Neural crest cell (in vitro differentiated cells): ENCODE measurements at places on chromosomes 13 and 19.

GRCh38 chr19:41997121-41997850 is 3.3 kb upstream of the ATP1A3 start:
- H3K27ac ChIP-seq = peak overlapping the region; percentile 60
- peaks cover 85% of the 10 kb centered on the region for H3K27me3 ChIP-seq
- DNase-seq = peak; percentile 61
- H3K36me3 ChIP-seq = no peaks in the 10 kb centered on the region
- peak overlapping the region; percentile 41 for H3K4me3 ChIP-seq
- H3K4me1 ChIP-seq = peaks cover 45% of the 10 kb centered on the region

GRCh38 chr13:98500963-98501421 is 75.9 kb downstream of the STK24 start:
- H3K4me3 ChIP-seq = no peak overlapping the region
- H3K4me1 ChIP-seq = peaks cover 70% of the 10 kb centered on the region
- H3K36me3 ChIP-seq = peaks cover 4% of the 10 kb centered on the region
- peak overlapping the region; percentile 4 for H3K27ac ChIP-seq
- H3K27me3 ChIP-seq = no peaks in the 10 kb centered on the region

DNA sequence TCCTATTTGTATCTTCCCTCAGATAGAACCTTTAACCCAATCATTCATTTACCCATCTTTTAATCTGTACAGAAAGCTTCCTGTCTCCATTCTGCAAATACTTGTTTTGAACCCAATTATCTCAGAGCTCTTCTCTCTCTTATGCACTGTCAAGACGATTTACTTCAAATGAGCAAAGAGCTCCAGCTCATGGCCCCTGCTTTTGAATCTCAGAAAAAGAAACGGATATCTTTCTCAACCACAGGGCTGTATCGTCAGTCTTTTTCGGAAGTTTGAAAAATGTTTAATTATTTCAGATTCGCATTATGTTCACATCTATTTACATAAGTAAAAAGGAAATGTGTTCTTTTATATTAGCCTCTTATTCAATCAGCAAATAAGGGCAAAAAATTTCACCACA is 322.7 kb upstream of the NBEA start:
- no peak for DNase-seq
- H3K4me1 ChIP-seq = peaks cover 6% of the 10 kb centered on the region
- H3K4me3 ChIP-seq = no peak overlapping the region
- no peaks in the 10 kb centered on the region for H3K27me3 ChIP-seq

GRCh38 chr19:29842471-29843179 is 30.8 kb downstream of the CCNE1 start:
- H3K4me1 ChIP-seq = peaks cover 24% of the 10 kb centered on the region
- no peak overlapping the region for H3K27ac ChIP-seq
- peaks cover 53% of the 10 kb centered on the region for H3K27me3 ChIP-seq

DNA sequence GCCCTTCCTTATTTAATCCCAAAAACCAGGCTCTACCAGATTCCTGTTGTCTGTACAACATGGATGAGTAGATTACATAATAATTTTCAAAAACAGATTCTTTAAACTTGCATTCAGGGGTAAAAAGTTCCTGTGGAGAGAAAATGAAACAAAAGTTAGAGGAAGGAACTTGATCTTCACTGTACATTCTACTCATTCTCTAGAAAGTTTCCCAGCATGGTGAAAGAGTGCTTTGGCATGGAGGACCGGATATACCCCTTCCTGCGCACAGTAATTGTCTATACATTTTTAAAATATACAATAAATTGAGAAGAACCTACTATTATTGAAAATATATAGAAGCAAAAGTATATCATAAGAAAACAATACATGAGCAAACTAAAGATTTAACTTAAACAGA is 274.2 kb downstream of the ITGBL1 start:
- no peaks in the 10 kb centered on the region for H3K4me1 ChIP-seq
- no peak overlapping the region for H3K27ac ChIP-seq
- no peaks in the 10 kb centered on the region for H3K27me3 ChIP-seq
- no peak overlapping the region for H3K4me3 ChIP-seq
- H3K36me3 ChIP-seq = no peaks in the 10 kb centered on the region

DNA sequence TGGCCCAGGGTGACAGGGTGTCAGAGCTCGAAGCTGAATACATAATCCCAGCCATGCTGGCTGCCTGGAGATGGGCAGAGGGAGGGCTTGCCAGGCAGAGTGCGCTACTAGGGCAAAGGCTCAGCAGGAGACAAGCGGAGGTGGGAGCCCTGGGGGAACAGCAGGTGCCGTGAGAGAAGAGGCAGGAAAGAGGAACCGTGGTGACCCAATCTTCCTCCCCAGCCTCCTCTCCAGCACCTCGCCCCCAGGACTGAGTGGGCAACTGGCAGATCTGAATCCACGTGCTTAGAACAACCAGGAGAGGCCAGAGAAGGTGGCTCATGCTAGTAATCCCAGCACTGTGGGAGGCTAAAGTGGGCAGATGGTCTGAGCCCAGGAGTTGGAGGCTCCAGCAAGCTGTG is 11.0 kb upstream of the CCL25 start:
- no peak overlapping the region for H3K4me3 ChIP-seq
- H3K36me3 ChIP-seq = no peaks in the 10 kb centered on the region
- H3K27ac ChIP-seq = no peak overlapping the region
- H3K27me3 ChIP-seq = no peaks in the 10 kb centered on the region
- DNase-seq = no peak

GRCh38 chr13:78601874-78602560 is 1.3 kb downstream of the POU4F1 start:
- peaks cover 19% of the 10 kb centered on the region for H3K4me1 ChIP-seq
- no peak for DNase-seq
- H3K27ac ChIP-seq = no peak overlapping the region
- peaks cover 96% of the 10 kb centered on the region for H3K27me3 ChIP-seq

- H3K36me3 ChIP-seq = no peaks in the 10 kb centered on the region
- H3K4me1 ChIP-seq = no peaks in the 10 kb centered on the region
- H3K27ac ChIP-seq = no peak overlapping the region
- no peak for DNase-seq
Observed at GRCh38 chr13:45915686-45916439, 64.3 kb upstream of the SIAH3 start.

GRCh38 chr19:11495885-11496284 is 9.8 kb downstream of the ZNF653 start:
- no peaks in the 10 kb centered on the region for H3K27me3 ChIP-seq
- DNase-seq = no peak
- H3K36me3 ChIP-seq = peaks cover 2% of the 10 kb centered on the region

DNA sequence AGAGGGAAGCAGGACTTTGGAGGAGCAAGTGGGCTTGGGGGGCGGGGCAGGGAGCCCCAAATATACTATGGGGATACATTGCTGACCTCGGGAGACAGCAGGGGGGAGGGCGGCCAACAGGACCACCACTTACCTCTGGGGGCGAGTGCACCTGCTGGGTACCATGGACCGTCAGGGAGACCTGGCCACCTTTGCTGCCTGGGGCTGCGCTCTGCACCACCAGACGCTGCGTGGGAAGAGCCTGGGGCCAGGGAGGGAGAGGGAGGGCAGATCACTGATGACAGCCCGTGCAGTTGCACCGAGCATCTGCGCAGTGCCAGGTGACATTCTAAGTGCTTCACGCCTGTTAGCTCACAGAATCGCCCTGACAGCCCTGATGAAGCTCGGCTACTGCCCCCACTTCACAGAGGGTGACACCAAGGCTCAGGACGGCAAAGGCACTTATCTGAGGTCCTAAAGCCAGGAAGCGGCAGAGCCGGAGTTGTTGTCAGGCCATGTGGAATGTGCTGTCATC is 24.1 kb downstream of the RFX1 start:
- H3K36me3 ChIP-seq = no peaks in the 10 kb centered on the region
- H3K4me1 ChIP-seq = peaks cover 6% of the 10 kb centered on the region
- no peak overlapping the region for H3K27ac ChIP-seq
- no peak for DNase-seq
- no peak overlapping the region for H3K4me3 ChIP-seq
- H3K27me3 ChIP-seq = no peaks in the 10 kb centered on the region

DNA sequence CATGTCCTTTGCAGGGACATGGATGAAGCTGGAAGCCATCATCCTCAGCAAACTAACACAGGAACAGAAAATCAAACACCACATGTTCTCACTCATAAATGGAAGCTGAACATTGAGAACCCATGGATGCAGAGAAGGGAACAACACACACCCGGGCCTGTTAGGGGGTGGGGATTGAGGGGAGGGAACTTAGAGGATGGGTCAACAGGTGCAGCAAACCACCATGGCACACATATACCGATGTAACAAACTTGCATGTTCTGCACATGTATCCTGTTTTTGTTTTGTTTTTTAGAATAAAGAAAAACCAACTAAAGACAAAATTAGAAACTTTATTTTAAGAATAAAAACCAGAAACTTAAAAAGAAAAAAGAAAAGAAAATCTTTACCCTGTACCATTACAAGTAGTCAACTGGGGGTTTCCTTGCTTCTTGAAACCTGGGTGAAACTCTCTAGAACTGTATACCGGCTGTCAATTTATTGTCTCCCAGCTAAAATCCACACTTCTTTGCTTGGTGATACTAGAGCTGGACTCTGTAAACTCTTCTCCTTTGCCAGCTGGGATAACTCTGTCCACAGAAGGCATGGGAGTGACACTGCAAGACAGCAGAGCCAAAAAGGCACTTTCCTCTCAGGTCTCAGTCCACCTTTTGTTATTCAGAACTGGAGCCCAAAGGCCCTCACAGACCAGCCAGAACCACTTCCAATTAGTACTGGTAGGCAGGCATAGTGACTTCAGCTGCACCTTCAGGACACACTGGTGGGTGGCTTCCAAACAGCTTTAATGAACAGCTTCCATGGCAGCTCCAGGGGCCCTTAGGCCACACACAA is 9.0 kb downstream of the MICU2 start:
- no peak overlapping the region for H3K4me3 ChIP-seq
- no peaks in the 10 kb centered on the region for H3K4me1 ChIP-seq
- no peak for DNase-seq
- peaks cover 43% of the 10 kb centered on the region for H3K36me3 ChIP-seq
- no peaks in the 10 kb centered on the region for H3K27me3 ChIP-seq

- H3K27me3 ChIP-seq = peaks cover 2% of the 10 kb centered on the region
- H3K27ac ChIP-seq = no peak overlapping the region
- H3K36me3 ChIP-seq = no peaks in the 10 kb centered on the region
- DNase-seq = no peak
- H3K4me3 ChIP-seq = no peak overlapping the region
Observed at GRCh38 chr19:17259118-17259780, 5.3 kb downstream of the USHBP1 start.

- no peaks in the 10 kb centered on the region for H3K4me1 ChIP-seq
- H3K36me3 ChIP-seq = no peaks in the 10 kb centered on the region
- no peak overlapping the region for H3K4me3 ChIP-seq
- no peak overlapping the region for H3K27ac ChIP-seq
Observed at GRCh38 chr19:42653841-42654240, 59.1 kb upstream of the CEACAM8 start.

DNA sequence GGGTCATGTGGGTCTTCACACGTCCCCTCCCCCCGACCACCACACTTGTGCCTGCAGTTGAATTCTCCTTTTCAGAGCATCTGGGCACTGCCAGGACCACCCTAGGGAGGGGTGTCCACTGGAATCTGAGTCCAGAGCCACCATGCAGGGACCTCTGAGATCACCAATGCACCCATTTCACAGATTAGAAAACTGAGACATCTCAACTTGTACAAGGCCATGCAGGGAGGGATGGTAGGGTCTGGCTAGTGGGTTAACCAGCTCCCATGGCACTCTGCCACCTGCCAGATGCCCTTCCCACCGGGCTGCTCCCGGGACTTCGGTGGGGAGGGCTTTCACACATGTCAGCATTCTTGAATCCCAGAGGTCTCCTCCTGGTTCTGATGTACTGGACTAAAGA is 44.3 kb upstream of the C19orf12 start:
- no peak for DNase-seq
- no peak overlapping the region for H3K4me3 ChIP-seq
- no peaks in the 10 kb centered on the region for H3K36me3 ChIP-seq

GRCh38 chr13:27104606-27105005 is 67.0 kb downstream of the USP12 start:
- no peak overlapping the region for H3K4me3 ChIP-seq
- DNase-seq = no peak
- no peaks in the 10 kb centered on the region for H3K4me1 ChIP-seq

GRCh38 chr19:11856596-11857250 is 8.2 kb downstream of the ZNF439 start:
- H3K36me3 ChIP-seq = peaks cover 39% of the 10 kb centered on the region
- H3K27ac ChIP-seq = no peak overlapping the region
- no peak overlapping the region for H3K4me3 ChIP-seq

DNA sequence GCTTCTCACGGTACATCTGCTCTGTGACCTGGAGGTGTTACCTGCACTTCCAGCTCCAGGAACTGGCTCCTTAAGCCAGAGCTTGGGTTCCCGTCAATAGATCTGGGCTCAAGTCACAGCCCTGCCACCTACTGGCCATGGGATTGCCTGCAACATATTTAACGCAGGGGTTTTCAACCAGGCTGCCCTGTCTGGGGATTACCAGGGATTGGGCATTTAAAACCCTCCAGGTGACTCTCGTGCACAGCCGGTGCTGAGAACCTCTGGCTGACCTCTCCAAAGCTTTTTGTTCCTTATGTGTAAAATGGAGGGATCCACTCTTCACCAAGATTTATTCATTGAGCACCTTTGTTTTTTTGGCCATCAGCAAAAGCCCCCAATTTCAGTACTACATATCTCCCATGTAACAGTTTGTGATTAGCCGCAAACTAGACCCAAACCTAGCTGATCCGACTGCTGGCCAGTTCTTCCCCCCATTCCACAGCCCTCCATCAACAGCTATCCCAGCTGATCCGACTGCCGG is 76.6 kb upstream of the STK24 start:
- H3K36me3 ChIP-seq = no peaks in the 10 kb centered on the region
- peaks cover 3% of the 10 kb centered on the region for H3K27me3 ChIP-seq
- no peaks in the 10 kb centered on the region for H3K4me1 ChIP-seq
- no peak overlapping the region for H3K4me3 ChIP-seq

GRCh38 chr19:46239193-46240024 is 9.9 kb downstream of the IGFL1 start:
- no peak overlapping the region for H3K4me3 ChIP-seq
- no peak overlapping the region for H3K27ac ChIP-seq
- peaks cover 69% of the 10 kb centered on the region for H3K27me3 ChIP-seq
- DNase-seq = no peak
- no peaks in the 10 kb centered on the region for H3K36me3 ChIP-seq

- no peaks in the 10 kb centered on the region for H3K27me3 ChIP-seq
- H3K4me3 ChIP-seq = no peak overlapping the region
- no peaks in the 10 kb centered on the region for H3K36me3 ChIP-seq
- no peak for DNase-seq
- H3K27ac ChIP-seq = no peak overlapping the region
Observed at GRCh38 chr13:80177327-80177726, 163.6 kb downstream of the SPRY2 start.

- H3K27ac ChIP-seq = no peak overlapping the region
- DNase-seq = no peak
- no peaks in the 10 kb centered on the region for H3K27me3 ChIP-seq
- no peak overlapping the region for H3K4me3 ChIP-seq
- H3K4me1 ChIP-seq = peaks cover 28% of the 10 kb centered on the region
- peaks cover 13% of the 10 kb centered on the region for H3K36me3 ChIP-seq
Observed at GRCh38 chr13:98514288-98514687, 62.6 kb downstream of the STK24 start.

DNA sequence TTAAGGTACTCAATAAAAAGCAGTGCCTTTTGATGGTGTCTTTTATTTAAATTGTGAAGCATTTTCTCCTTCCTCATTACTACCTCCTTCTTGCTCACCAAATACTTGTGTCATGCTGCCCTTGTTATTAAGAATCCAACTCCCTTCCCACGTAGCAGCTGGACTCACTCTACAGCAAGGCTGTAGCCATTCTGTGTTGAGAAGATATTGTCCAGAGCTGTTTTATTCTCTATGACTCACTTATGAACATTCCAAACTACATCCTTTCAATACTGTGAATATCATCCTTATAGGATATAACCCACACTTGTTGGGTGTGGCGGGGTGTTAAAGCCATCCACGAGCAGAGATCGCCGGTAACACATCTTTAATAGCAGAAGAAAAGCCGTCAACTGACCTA is 1671.5 kb upstream of the SLC10A2 start:
- H3K27ac ChIP-seq = no peak overlapping the region
- H3K36me3 ChIP-seq = no peaks in the 10 kb centered on the region
- H3K27me3 ChIP-seq = no peaks in the 10 kb centered on the region
- DNase-seq = no peak
- H3K4me3 ChIP-seq = no peak overlapping the region
